ENCODE measurements at places on chromosomes 6 and 20.

- no peak for DNase-seq
Observed at GRCh38 chr6:111890988-111891387, 17.7 kb upstream of the FYN start.

DNA sequence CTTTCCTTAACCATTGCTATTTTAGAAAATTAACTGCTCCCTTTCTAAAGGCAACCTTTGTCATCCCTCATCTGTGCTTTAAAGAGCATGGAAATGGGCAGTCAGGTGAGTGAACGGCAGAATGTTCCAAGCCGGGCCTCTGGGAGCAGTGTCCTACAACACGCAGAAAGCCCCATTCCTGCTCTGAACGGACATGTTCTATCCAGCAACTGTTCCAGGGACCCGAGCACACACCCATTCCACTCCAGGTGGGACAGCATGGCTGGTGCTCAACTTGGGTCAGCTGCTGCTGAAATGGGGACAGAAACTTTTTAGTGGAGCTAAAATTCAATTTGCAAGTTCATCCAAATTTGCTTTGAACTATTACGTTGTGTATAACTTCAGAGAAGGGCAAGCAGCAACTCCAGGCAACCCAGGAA lies 26.7 kb downstream of the DIDO1 start:
- no peak for DNase-seq

DNA sequence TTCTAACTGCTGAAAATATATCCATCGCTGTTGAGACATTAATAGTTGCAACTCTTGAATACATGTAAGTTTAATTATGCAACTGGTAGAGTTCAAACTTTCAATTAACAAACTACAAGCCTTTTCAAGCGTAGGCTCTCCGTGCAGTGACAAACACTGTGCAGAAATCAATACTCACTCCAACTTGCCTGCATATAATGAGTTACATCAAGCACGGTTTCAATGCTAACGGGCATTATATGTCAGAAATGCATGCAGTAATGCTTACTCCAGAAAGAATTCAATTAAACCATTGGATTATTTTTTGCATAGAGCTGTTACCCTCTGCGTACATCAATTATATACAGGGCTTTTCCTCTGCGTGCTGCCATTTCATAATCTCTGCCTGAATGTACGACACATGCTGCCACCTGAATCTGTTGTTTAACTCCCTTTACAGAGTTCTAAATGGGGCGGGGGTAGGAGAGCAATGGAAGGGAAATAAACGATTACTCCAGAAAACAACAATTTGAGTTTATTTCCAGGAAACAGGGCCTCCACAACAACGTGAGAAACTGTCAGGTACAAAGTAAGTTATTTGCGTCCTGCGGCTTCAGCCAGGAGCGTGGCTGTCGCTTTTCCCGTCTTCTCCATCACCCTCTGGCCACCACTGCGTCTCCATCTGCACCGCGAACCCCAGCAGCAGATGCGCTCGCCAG lies 1.8 kb downstream of the PTPRK start:
- no peak for DNase-seq

DNA sequence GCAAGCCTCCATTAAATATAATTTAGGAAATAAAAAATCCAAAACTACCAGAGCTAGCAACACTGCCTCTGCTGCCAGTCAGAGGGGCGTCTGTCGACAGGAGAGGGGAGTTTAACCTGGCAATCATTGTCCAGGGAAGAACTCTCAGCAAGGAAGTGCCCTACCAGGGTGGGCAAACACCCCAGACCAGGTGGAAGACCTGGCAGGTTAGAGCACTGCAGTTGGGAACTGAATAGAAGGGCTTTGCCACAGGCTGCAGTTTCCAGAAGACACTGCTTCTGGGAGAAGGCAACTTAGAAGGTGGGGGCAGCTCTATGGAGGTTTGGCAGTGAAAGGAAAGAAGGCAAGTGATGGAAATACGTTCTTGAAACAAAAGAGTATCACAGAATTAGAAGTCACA lies 11.5 kb downstream of the NAPB start:
- DNase-seq: no peak

DNA sequence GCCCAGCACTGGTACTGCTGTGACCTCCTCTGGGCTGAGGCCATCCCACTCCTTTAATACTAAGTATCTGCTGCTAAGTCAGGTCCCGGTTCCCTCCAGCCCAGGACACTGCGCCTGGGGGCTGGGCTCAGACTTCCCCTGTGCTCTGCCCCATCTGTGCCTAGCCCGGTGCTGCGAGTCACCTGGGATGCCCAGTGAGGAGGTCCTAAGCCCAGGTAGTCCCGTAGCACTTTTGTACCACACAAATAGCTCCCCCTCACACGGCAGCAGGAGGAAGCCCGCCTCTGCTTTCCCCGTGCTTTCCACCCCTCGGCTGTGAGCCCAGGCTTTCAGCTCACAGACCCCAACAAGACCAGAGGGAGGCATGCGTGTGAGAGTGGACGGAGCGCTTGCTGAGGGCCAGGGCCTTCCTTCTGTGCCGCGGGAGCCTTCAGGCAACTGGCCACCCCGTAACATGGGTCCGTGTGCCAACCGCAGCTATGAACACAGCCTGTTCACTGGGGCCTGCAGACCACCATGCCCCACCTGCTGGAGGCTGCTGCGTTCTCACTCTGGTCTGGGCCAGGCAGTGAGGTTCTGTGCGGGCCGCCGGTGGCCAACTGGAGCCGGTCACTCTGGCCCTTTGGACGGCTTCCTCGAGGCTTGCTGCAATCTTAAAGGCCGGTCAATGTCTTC lies 79.9 kb upstream of the MPC1 start:
- DNase-seq: no peak

DNA sequence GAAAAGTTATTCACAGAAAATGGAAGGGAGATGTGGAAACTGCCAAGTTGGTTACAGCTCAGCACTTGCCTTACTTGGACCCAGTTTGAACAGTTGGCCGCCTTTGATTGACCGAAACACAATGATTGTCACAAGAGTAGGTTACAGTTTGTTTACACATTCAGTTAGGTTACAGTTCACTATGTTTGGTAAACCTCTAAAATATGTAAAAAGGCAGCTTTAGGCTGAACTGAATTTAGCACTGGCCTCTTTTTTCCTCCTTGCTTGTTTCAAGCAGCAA lies 116.2 kb downstream of the OLIG3 start:
- DNase-seq: no peak

DNA sequence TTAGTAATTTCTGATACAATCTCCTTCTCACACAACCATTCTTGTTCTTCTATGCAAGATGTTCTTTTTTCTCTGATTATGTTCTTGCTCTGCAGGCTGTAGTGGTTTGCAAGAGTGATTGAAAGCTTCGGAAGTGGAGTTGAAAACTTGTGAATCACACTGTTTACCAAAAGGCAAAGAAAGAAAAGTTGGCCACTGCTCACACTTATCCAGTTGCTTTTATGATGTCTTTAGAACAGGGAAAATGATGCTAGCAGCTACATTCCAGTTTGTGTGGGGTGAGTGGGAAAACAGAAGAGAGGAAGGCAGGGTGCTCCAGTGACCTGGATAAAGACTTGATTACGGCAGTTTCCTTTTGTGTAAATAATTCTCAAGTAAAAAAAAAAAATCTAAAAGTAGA lies 583.3 kb downstream of the TENT5A start:
- no peak for DNase-seq

DNA sequence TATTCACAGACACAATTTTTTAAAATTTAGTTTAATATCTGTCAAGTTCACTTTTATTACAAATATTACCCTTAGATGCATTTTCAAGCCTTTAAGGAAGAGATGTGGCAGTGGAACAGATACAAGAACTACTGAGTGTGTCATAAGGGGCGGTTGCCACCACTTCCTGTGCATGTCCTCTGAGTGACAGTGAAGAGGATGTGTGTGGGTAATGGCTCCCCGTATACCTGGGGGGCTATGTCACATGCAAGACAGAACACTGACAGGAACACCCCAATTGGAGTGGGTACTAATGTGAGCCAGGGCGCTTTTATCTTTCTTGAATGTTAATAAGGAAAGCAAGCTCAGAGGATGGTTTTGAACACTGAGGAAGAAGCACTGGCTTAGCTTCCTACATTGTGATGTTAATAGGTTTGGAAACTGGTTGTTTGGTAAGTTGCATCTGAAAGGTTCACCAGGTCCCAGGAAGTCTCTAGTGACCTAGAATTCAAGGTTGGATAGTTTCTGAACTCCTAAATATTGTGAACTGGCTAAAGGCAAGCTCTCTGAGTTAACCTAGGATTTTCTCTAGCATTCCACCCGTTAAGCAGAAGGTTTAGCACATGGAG lies 83.4 kb upstream of the ASF1A start:
- no peak for DNase-seq

- no peak for DNase-seq
Observed at GRCh38 chr6:57173886-57174510, 1.9 kb downstream of the BAG2 start.

DNA sequence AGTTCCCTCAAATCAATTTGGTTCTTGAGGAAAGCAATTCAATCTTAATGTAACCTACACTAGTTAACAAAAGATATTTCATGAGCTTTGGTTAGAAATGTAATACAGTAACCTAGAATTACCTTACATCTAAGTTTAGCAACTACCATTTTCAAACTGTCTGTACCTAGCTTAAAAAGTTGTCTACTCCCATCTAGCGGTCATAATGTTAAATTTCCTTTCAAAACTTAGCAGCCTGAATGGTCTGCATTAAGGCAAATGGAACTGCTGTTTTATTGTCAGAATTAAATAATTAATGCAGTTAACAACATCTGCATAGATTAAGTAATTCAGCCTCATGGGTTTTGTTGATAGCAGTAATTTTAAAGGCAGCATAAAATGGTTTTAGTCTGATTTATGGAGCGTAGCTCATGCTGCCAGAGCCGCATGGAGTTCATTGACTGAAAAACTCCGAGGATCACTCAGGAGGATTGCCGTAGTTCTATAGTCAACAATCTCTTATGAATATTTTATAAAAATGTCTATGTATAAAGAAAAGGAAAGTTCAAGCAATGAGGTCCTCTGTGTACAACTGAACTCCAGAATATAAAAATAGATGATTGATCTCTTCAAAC lies 485.4 kb upstream of the MANEA start:
- peak; percentile 83 for DNase-seq

DNA sequence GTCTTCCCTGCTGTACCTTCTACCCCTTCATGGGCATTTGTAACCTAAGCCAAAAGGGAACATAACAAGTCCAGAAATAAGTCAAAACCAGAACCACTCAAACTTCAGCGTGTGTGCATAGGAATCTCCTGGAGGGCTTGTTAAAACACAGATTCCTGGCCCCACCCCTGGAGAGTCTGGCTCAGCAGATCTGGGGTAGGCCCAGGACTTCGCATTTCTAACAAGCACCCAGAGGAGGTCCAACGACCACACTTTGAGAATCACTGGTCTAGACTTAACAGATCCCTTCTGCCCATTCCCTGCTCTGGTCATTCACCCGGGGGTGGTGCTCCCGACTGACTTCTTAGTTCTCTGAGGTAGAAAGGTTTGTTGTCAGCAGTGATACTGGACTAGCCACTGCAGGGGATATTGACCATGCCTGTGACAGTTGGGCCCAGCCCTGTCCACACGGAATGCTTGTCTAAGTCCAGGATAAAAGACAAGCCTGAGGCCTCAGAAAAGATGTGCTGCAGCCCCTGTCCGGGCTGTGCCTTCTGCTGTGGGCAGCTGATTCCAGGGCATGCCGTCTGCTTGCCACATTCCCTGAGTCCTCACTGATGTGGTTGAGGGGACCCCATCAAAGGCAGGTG lies 68.6 kb downstream of the SYNJ2 start:
- DNase-seq: no peak

DNA sequence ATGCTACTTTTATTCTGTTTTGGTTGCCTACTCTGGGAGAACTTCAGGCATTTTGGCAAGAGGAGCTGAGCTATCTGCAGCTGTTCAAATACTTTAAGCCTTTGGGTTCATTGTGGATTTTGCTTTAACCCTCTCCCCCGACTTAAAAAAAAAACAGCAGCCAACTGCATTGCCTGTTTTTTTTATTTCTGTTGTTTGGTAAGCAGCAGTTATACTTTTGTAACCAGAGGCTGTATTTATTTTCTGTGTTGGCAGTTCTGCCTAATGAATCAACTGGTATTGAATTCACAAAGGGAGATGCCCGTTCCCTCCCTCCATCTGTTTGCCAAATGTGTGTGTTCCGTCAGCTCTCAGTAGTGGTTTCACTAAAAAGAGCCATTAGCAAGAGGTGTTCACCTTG lies 484.0 kb downstream of the UTRN start:
- DNase-seq: peak; percentile 98

GRCh38 chr6:98514073-98514720 lies 320.2 kb upstream of the POU3F2 start:
- DNase-seq: no peak

Data from NCI-H774 (cell line).